Stimulated activated CD8-positive, alpha-beta memory T cell treated with anti-CD3 and anti-CD28 coated beads, Interleukin-7, amount 100 ng/mL, for 24 hours (primary cell): ENCODE measurements at places on chromosomes 7 and 10.

DNA sequence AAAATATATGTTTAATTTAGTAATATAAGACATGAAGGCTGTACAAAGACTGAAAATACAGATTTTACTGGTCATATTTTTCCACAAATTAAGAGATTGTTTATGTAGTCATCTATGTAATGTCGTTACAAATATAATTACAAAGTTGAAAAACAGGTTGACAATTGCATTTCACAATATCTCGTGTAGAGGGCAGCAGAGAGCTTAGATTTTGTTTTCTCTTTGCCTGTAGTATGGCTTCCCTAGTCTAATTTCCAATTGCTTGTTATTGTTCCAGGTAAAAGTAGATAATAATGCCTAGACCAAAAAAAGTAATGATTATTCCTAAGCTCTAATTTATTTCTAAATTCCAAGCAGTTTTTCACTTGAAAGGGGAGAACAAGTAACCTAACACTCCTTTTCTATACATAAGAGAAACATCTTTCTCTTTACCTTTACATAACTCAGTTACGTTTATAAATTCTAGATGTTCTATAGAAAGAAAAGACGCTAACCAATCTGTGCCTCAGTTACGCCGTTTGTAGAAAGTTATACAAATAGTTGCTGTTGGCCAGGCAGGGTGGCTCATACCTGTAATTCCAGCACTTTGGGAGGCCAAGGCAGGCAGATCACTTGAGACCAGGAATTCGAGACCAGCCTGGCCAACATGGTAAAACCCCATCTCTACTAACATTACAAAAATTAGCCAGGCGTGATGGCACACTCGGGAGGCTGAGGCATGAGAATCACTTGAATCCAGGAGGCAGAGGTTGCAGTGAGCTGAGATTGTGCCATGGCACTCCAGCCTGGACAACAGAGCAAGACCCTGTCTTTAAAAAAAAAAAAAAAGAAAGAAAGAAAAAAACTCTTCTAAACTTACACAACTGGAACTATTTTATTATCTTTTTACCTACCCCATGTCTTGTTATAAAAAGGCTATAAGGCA, 30.0 kb downstream of the NET1 start:
- DNase-seq: no peak

DNA sequence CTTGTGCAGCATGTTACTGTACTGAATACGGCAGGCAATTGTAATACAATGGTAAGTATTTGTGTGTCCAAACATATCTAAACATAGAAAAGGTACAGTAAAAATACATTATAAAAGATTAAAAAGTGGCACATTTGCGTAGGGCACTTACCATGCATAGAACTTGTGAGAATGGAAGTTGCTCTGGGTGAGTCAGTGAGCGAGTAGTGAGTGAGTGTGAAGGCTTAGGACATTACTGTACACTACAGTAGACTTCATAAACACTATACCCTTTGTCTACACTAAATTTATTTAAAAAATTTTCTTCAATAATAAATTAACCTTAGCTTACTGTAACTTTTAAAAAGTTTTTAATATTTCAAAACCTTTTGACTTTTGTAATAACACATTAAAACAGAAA, 37.5 kb downstream of the BPGM start:
- DNase-seq: no peak

- DNase-seq: no peak
Measured at GRCh38 chr7:51310131-51310583, 6.5 kb downstream of the COBL start.

- DNase-seq: no peak
Measured at GRCh38 chr10:100718197-100718742, 27.1 kb upstream of the PAX2 start.

DNA sequence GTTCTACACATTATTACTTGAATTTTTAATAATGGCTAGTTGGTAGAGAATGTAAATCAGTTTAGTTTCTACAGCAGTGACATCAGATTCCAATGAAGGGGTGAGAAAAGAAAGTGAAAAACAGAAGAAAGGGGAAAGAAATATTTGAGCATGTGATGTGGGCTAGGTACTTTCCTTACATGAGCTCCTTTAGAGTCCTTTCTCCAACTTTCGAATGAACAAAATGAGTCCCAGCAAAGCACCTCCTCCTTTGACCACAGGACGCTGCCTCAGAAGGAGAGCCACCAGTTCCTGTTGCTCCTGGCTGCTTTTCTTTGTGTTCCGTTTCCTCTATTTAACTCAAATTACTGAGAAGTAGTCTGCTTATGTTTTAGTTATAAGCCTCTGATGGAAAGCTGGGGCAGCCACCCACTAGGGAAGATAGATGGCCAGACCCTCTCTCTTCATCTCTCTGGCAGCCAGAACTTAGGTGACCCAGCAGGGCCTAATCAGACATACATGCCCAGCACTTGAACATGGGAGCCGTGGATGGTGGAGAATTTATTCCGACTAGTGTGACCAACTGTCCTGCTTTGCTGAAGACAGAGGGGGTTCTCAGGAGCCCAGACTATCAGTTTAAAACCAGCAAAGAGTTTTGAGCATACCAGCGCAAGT, 82.4 kb upstream of the NME8 start:
- no peak for DNase-seq

DNA sequence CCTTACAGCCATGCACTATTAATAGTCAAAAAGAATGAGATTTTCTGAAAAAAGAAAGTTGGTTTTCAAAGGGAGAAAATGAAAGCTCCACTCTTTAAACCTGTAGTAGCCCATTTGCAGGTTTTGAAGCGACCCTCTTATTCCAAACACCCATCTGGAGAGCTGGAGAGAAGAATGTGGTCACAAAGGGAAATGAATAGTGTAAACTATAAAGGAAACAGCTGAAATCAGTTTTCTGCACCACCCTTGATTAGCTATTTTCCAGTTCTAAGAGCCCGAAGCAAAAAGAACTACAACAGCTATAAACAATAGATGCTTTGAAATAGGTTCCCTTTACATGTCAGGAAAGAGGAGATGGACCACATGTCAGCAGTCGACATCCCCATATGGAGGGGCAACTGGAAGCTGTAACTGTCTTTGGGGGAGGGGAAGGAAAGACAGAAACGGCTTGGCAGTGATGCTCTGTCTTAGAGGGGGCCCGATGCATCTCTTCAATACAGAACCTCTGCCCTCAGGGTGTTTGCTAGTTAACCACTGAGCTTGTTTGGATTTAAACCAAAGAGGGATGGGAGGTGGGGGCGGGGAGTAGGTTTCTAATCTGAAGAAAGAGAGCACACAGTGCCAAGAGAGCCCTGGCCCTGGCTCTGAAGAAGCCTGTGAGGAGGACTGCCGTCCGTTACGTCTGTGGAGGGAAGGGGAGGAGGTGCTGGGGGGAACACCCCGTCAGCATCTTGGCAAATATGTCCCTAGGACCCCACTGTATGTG, 55.3 kb downstream of the CPVL start:
- DNase-seq: no peak

DNA sequence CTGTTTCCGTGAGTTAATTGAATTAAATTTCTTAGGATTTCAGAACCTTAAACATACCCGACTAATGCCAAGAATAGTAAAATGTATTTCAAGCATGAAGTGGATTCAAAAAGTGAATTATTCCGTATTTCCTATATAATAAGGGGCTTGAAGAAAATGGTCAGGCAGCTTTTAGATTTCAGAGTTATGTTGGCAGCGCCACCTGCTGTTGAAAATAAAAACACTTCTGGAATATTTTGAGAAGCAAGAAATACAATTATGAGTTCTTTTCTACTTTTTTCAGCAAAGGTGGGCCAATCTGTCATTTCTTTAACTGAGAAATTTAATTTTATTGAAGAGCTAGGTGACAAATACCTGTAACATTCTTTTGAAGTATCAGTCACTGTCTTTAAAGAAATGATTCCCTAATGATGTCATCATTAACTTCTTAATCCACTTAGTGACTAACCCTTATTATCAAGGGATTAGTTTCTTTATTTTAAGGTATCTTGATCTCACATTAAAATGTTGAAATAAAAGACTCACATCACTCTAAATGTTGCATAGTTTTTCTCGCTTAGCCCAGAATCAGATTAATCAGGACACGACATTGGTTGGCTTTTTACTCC, 36.6 kb upstream of the AGR3 start:
- no peak for DNase-seq

GRCh38 chr10:98016772-98017475, 13.5 kb downstream of the CRTAC1 start:
- no peak for DNase-seq

DNA sequence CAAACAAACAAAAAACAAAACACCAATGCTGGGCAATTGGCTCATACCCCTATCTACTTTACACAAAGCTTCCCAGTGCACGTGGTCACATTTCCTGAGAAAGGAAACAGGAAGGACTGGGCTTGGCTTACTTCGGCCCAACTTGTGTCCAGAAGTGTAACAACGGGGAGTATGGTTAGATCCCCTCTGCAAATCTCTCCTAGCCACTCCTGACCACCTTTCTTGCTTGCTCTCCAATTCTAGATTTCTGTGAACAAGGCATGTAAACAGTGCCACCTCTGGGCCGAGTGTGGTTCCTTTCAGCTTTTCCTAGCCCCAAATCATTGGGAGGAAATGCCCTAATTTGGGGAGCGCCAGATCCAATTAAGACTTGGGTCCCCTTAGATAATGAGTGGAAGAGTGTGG, 21.0 kb upstream of the FRAT2 start:
- DNase-seq: no peak

GRCh38 chr7:43353902-43354301, 229.0 kb upstream of the STK17A start:
- no peak for DNase-seq

GRCh38 chr10:79223091-79224048, 123.9 kb upstream of the PPIF start:
- no peak for DNase-seq

DNA sequence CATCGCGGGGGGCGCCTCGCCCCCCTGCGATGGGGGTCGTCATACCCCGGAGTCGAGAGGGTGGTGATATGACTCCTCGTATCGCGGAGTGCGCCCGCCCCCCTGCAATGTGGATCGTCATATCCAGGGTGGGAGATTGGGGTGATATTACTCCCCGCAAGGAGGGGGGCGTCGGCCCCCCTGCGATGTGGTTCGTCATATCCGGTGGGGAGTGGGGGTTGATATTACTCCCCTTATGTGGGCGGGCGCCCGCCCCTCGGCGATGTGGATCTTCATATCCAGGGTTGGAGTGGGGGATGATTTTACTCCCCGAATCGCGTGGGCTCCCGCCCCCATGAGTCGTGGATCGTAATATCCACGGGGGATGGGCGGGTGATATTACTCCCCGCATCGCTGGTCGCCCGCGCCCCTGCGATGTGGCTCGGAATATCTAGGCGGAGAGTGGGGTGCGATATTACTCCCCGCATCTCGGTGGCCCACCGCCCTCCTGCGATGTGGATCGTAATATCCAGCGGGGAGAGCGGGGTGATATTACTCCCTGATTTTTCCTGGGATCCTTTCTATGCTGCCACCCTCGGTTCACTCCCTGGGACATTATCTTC, 36.9 kb downstream of the MEIG1 start:
- no peak for DNase-seq

GRCh38 chr10:128526791-128527375, 400.7 kb upstream of the MKI67 start:
- no peak for DNase-seq

DNA sequence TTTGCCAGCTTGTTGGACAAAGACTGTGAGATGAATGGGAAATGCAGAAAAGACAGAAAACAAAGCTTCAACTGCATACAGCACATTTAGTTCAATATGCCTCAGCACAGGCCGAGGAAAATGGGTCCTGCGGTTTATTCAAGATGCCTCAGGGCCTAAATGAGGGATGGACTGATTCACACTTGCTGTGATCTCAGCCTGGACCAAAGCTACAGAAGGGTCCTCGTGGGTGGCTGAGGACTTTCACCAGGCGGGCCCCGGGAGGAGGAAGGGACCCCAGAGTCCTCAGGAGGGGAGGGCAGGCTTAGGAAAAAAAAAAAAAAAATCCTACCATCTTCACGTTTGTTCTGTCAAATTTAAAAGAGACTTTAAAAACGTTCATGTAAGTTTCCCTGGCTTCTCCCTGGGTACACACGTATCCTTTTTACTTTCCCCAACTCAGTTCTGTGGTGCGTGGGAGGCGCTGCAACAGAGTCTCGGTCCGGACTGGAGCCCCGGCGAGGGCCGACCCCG, 624 bp upstream of the ZNF783 start:
- DNase-seq: no peak

- no peak for DNase-seq
Measured at GRCh38 chr7:102413091-102413490, 16.9 kb downstream of the PRKRIP1 start.

DNA sequence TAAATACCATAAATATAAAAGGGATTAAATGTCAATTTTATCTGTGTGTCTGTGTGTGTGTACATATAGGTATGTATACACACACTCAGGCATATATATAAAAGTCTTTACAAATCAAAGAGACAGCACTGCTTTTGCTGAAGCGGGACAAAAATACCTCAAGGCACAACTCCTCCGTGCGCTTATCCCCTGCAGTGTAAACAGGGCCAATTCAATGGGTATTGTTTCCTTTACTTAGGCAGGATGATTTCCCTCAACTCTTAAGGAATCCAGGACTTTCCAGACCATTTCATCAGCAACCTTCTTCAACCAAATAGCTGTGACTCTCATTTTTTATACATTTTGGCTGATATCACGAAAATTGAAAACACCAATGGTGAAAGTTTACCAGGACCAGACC, 227.7 kb downstream of the CRPPA start:
- DNase-seq: no peak

GRCh38 chr7:138460649-138461607, 869 bp downstream of the TRIM24 start:
- peak; percentile 21 for DNase-seq

DNA sequence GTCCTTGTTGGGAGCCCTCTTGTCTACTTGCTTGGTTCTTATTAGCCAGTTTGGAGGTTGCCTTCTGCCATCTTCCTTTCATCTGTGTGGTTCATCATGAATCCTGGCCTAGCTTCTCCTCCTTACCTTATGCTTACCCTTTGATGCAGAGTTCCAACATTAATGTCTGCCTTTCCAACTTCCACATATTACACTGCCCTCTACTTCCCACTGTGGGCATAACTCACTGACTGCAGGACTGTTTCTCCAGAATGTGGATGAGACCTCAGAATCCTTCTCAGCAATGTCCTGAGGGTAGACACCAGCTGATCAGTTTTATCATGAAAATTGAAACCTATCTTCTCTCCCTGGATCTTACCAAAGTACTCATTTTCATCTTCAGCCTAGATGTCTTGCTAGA, 491.0 kb downstream of the LRMDA start:
- no peak for DNase-seq
